DMS 273 treated with DMSO at 0.1 percent for 48 hours (cell line): ENCODE measurements at places on chromosomes 11 and 22.

DNA sequence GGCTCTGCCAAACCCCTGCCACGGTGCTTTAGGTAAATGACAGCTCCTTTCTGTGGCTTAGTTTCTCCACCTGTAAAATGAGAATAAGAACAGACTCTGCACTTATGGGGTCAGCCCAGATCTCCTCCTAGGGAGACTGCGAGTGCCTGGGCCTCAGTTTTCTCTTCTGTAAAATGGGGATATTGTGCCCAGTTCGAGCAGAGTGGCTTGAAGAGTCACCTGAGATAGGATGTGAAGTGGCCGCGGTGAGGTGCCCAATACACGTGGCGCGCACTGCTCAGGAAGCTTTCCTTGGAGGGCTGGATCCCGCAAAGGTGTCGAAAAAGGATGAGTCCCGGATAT lies 473 bp upstream of the EMID1 start:
- no peak for DNase-seq

- DNase-seq, result no peak
These were observed 304.0 kb upstream of the NARS2 start for GRCh38 chr11:78878631-78879030.

GRCh38 chr22:30296324-30296723 lies 7.0 kb upstream of the CASTOR1 start:
- no peak for DNase-seq

DNA sequence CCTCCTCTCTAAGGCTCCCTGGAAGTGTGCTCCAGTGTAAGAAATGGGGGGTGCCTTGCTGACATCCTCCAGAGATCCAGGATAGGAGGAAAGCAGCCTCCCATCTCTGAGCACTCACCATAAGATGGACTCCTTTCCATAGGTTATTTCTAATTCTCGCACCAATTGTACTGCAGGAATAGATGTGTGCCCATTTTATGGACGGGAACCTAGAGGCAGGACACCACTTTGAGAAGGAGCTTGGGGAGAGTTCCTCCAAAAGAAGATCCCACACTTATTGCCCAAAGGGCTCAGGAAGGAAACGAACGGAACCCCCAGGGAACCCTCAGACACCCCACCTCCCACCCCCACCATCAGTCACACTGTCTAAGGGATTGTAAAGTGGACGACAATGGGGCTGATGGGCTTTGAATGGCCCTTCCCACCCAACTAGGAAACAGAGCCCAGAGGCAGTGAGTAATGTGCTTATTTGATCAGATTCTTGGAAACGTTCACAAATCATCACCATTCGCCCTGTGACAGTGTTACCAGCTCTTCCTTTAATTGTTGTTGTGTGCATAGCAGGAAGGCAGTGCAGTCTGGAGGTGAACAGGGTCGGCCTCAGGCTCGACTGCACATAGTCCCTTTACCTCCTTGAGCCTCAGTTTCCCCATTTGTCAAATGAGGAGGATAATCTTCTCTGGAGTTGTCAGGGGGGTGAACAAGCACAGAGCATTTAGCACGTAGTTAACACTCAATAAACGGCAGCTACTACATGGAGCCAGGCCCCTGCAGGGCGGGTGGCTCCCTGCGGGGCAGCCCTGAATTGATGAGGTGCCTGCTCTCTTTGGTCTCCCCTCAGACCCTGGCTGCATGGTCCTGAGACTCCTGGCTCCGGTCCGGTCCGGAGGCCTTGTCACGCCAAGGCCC lies 8.4 kb upstream of the MN1 start:
- no peak for DNase-seq

GRCh38 chr22:23225337-23225723 lies 45.0 kb downstream of the BCR start:
- no peak for DNase-seq

GRCh38 chr11:61718046-61718531 lies 34.3 kb upstream of the MYRF start:
- DNase-seq, result no peak

GRCh38 chr11:34827228-34827627 lies 89.0 kb downstream of the APIP start:
- no peak for DNase-seq

DNA sequence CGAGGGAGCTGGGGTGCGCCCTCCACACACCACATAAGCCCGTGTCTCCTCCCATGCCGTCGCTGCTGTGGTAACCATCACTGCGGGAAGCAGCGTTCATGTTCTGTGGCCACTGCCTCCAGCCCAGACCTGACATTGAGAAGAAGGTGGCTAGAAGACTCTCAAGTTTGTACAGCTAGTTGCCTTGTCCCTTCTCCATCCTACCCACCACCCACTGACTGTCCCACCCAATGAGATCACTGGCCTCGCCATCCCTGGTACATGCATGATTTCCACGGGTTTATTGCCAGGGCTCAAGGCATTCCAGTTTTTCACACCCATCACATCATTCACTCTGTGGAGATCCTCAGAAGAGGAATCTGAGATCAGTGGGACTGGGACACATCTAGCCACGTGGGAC lies 33.0 kb downstream of the AHNAK start:
- DNase-seq, result no peak

- DNase-seq, result no peak
These were observed 19.1 kb downstream of the ETS1 start for GRCh38 chr11:128568166-128568778.

- peak; percentile 90 for DNase-seq
These were observed 128.9 kb downstream of the CCDC34 start for GRCh38 chr11:27234043-27234668.

GRCh38 chr11:78649361-78650215 lies 74.9 kb upstream of the NARS2 start:
- DNase-seq, result no peak

- DNase-seq, result no peak
These were observed 56.8 kb downstream of the CDKN1C start for GRCh38 chr11:2828585-2829330.

DNA sequence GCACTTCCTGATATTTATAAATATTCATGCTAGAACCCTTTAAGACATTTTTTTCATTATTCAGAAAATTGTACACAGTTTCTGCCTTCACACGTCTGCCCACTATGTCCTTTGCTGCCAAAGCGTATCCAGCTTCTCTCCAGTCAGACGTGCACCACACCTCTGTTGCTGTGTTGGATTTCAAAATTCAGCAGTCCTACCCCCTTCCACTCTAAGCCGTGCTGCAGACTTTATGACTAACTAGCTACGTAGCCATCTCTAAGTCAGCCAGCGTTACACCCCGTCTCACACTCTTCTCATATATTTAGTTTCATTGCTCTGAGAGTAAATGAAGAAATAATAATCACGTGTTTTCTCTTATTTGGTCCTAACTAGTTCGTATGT lies 28.2 kb upstream of the OPCML start:
- no peak for DNase-seq

DNA sequence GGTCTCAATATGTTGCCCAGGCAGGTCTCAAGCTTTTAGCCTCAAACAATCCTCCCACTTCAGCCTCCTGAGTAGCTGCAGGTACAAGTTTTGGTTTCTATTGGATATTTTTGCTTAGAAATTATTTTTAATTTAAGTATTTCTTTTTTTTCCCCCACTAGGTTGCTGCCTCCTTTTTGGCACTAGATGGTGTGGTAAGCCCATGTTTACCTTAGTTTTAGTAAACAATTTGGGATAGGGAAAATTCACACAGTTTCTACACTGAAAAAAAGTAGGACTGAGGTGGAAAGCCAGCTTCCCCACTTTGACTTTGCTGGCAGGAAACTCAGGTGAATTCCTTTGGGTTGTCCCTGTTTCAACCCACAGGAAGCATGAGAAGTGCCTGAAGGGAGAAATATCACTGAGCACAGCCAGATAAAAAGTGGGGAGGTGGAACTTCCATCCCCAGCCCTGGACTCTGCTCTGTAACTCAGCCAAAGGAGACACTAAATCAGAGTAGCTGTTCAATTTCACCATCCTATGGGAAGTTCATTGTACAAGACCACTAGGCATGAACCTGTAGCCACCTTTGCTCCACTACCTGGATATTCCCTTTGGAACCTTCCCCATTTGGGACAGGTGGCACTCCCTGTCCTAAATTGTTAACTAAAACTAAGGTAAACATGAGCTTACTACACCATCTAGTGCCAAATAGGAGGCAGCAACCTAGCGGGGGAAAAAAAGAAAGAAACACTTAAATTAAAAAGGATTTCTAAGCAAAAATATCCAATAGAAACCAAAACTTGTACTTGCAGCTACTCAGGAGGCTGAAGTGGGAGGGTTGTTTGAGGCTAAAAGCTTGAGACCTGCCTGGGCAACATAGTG lies 154.4 kb upstream of the FAT3 start:
- no peak for DNase-seq

GRCh38 chr11:101445761-101446160 lies 138.0 kb downstream of the TRPC6 start:
- DNase-seq, result no peak
